ENCODE measurements at places on chromosomes 2 and 18.
A peak's percentile ranks its signal among the peaks of the same experiment; 100 is the strongest.

DNA sequence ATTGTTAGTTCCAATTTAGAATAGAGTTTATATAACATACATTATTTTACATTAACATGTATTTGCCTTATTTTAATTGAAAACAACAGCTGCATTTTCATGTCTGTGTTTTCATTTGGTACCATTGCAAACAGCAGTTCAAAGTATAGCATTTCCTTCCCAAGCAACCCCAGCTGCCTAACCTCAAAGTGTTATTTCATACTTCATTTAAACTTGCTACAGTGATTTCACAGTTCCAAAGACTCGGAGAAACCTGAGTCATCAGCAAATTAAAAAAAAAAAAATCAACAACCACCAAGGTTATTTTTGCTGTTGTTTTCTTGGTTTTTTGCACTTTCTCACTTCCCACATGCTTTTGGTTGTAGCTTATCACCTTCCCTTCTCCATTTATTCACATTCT, 236.5 kb upstream of the SPHKAP start:
- DNase-seq, result no peak

DNA sequence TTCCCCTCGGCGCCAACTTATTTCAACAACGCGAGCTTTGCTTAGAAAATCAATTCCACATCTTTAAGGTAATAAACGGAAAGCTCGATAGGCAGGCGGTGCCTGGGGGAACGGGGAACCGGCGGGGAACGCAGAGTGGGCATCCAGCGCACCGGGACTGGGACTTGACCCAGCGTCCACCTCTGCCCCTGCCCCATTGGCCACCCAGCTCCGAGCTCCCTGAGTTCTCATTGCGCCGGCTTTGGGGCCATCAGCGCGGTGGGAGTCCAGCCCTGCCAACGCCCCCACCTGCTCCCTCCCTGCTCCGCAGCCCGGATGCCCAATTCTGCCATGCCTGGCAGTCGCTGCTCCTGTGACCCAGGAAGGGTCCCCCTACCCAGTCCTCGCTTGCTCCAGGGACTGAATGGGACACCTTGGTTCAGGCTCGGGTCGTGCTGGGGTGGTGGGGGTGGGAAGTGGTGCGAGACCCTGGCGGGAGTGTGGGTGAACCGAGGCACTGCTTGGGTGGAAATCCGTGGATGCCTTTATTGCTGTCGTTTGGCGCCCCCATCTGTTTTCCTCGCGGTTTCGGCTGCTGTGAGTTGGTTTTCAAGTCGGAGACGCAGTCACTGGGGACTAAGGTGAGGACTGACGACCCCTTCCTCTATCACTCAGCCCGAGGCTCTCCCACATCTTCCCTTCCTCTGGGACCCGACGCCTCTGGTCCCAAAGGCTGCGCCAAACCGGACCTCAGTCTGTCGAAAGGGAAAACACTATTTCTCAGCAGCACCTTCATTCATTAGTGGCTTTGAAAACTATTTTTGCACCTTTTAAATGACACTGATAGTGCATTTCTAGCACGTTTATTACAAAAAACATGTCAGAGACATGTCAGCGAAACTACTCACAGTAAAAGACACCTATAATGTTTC, 2.4 kb upstream of the EVX2 start:
- no peak for DNase-seq

DNA sequence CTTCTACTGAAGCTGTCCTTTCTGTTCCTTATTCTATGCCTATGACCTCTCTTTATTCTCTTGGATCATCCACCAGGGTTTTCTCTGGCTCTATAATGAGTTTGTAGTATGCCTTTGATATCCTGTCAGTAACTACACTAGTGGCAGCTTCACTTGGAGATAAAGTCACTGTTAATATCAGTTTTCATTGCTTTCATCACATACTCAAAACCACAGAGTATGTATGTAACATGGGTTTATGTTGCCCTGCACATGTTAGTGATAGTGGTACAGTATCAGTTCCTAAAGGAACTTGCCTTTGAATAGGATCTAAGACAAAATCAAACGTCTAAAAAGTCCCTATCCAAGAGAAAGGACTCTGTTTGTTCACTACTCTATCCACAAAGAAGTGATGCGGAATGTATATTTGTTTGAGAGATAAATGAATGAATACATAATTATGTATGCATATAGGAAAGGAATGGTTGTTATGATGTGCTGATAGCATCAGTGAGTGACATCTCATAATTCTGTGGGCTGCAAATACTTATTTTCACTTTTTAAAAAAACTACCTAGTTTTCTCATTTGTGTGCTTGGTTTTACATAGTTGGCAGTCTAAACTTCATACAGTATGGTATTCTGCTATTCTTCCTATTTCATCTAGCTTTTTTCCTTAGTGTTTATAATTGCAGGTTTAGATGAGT, 45.1 kb downstream of the TET3 start:
- DNase-seq, result no peak

GRCh38 chr2:96642564-96643360, at the start of gene FER1L5:
TSS of gene FER1L5 (plus strand) at chr2:96642764. CDS start at chr2:96642837, 73 bp downstream.
- DNase-seq, result no peak

DNA sequence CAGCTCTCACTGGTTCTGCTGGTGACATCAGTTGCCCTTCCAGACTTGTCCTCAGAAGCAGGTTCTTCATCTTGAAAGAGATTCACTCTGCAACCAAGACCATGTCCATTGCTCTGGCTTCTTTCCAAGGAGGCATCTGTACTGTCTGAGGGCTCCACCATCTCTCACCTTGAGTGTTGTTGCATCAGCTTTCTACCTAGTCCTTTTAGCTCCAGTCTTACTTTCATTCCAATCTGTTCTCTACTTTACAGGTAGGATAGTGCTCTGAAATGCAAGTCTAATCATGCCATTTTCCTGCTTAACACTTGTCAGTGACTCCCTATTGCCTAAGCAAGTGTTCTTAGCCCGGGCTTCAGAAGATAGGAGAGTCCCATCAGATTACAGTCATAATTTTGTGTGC, 117.7 kb downstream of the EN1 start:
- no peak for DNase-seq

DNA sequence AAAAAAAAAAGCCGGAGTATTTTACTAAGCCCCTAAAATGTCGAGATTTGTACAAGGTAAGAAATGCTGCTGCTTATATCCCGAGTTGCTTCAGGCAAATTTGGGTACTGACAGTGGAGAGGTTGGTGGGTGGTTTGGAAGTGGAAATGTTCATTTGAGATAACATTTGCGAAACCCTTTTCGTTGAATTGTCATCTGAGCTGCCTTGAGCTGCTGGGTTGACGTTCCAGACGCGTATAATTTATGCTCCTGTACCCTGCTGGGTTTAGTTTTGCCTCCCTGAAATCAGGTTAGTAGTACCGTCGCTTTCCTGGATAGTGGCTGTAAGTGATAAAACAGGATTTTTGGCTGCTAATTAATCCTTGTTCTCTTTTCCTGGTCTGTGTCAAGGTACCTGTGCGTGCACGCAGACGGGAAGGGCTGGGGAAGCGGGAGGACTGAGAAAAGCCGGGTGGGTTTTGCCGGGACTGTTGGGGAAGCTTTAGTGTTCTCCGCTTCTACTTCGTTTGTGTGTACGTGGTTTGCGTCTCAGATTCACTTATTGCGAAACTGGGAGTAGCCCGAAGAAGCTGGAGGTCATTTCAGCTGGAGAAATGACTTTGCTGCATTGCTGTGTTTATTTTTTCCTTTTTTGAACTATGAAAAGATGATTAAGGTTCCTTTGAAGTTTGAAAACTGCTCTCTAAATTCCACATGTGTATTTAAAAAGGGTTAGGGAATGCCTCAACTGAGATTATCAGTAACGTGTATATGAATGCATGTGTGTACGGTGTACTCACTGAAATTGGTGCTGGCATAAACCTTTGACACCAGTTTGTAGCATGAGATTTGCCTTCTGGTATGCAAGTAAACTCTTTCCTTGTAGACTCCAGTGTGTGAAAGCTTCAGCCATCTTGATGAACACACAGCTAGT, 709 bp downstream of the UGP2 start:
- no peak for DNase-seq

DNA sequence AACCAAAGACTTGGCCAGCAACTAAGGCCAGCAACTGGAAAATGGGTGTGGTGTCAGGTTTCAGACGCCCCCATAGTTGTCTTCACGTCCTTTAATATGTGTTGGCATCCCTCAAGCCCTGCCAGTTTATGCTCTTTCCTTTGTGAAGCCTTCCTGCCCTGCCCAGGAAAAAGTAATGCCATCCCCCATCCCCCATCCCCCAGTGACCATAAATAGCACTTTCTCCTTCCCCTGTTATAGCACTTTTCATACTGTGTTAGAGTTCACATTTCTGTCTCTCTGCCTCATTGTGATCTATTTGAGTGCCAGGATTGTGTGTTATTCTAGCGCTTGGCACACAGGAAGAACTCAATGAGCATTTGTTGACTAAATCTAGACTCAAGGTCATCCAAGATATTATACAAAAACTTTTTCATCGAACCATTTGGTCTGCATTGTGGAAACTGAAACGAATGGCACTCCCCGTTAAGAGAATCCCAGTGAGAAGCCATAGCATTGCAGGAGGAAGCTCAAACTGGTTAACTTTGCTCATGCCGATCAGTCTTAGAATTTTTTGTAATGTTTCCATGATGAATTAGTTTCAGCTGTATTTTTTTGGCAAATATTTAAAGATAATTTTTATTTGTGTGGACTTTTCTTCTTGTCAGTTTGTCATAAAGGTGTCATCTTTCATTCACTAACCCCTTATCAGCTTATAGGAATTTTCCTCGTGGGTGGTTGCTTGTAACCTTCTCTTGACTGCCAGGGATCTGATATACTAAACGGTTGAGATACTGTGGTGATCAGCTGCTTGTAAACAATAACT, 15.7 kb downstream of the CRIM1 start:
- no peak for DNase-seq

DNA sequence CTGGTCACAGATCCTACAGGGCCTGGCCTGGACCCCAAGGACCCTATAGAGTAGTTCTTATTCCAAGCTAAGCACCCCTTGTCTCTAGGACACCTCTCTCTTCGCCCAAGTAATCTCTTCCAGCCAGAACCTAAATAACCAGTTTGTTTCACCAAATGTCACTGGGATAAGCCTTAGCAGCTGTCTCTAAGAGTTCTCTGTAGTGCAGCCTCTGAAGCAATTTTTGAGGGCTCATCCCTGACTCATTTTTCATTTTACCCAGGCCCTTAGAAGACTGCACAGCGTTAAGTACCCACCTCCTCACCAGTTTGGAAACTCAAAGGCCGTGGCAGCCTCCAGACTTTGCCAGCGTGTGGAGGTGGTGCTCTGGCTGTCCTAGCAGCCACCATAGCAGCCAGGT, 290.1 kb upstream of the SIX2 start:
- DNase-seq, result no peak

GRCh38 chr2:30869988-30870387, 62.7 kb upstream of the CAPN13 start:
- no peak for DNase-seq

DNA sequence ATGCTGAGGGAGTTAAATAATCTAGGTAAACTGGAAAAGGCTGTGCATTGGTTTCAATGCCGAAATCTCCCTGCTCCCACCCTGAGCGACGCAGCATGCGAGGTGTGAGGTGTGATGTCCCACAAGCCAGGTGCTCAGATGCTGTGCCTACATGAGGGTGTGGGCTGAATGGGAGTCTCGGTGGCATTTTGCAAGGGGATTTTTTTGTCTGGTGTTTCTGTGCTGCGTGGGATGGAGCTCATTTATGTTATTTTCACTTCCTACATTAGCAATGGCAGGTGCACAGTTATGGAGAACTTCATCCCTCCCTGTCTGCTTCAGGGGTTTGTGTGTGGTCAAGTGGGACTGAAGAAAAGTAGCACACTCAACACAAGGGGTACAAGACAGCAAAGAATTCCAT, 110.2 kb upstream of the CCDC68 start:
- DNase-seq, result no peak

- DNase-seq, result peak; percentile 81
These were observed 99.0 kb downstream of the ZFP36L2 start for GRCh38 chr2:43127208-43127940.

GRCh38 chr2:233245406-233245805, 6.1 kb upstream of the ATG16L1 start:
- no peak for DNase-seq

DNA sequence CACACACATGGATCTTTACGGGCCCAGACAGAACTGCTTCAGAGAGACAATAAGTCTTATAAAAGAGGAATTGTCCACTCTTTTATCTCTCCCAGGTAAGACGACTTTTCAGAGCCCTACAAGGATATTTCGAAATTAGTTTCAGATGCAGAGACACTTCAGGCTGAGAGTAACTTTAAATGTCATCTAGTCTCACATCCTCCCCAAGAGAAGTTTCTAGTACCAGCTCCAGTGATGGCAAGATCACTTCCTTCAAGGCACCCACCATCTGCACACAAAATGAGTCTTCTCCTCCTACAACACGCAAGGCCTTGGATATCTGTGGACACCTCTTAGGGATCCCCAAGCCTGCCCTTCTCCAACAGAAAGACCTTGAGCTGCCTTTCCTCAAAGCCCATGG, 39.0 kb upstream of the KLHL29 start:
- no peak for DNase-seq

DNA sequence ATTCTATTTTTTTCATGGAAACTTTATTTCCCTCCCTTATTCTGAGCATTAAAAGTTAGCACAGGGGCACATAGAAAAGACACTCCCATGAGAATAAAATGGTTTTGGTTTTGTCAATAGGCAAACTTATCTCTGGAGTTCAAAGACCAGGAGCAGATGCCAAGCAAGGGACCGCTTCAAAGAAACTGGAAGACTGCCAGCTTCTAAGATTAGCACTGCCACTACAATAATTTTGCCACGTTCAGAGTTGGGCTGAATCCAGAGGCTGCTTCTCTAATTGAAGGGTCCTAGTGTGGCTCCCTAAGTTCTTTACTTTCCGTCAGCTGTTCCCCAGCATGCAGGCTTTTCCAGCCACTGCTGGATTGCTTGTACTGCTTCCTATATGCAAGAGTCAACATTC, 681.0 kb upstream of the GCFC2 start:
- DNase-seq, result no peak

GRCh38 chr18:10454681-10455557, 484 bp downstream of the APCDD1 start:
- no peak for DNase-seq

GRCh38 chr18:9876867-9877654, 8.7 kb upstream of the TXNDC2 start:
- no peak for DNase-seq

- no peak for DNase-seq
These were observed 447.5 kb upstream of the FSIP2 start for GRCh38 chr2:185291035-185291647.

DNA sequence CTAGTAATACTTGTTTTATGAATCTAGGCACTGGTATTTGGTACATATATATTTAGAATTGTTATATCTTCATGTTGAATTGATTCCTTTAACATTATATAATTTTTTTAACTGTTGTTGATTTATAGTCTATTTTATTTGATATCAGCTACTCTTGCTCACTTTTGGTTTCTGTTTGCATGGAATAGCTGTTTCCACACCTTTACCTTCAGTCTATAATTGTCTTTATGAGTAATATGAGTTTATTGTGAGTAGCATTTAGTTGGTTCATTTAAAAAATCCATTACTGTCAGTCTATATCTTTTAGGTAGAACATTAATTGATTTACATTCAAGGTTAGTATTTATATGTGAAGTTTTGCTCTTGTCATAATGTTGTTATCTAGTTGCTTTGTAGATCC, 58.6 kb downstream of the SMCHD1 start:
- no peak for DNase-seq
